ENCODE measurements at places on chromosomes 4 and X.
A peak's percentile ranks its signal among the peaks of the same experiment; 100 is the strongest.

GRCh38 chr4:78774417-78774816, 1.7 kb upstream of the BMP2K start:
- no peak for DNase-seq

GRCh38 chr4:15755321-15756155, 22.6 kb upstream of the CD38 start:
- DNase-seq = no peak

GRCh38 chr4:41177016-41177415, 37.3 kb downstream of the APBB2 start:
- DNase-seq = peak; percentile 20

DNA sequence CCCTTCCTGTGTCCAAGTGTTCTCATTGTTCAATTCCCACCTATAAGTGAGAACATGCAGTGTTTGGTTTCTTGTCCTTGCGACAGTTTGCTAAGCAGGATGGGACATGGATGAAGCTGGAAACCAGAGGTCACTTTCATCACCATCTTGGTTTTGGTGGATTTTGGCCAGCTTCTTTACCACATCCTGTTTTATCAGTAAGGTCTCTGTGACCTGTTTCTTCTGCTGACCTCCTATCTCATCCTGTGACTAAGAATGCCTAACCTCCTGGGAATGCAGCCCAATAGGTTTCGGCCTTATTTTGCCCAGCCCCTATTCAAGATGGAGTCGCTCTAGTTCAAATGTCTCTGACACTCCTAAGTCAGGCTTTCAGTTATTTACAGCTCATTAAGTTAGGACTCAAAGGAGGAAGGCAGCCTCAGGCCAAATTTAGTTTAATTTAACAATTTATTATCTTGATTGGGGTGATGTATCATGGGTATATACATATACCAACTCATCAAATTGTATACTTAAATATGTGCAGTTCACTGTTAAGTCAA, 169.9 kb upstream of the NDP start:
- no peak for DNase-seq

GRCh38 chr4:56530269-56531148, 24.9 kb downstream of the ARL9 start:
- DNase-seq = peak; percentile 71

GRCh38 chrX:47611926-47612325, 7.7 kb downstream of the SYN1 start:
- no peak for DNase-seq

DNA sequence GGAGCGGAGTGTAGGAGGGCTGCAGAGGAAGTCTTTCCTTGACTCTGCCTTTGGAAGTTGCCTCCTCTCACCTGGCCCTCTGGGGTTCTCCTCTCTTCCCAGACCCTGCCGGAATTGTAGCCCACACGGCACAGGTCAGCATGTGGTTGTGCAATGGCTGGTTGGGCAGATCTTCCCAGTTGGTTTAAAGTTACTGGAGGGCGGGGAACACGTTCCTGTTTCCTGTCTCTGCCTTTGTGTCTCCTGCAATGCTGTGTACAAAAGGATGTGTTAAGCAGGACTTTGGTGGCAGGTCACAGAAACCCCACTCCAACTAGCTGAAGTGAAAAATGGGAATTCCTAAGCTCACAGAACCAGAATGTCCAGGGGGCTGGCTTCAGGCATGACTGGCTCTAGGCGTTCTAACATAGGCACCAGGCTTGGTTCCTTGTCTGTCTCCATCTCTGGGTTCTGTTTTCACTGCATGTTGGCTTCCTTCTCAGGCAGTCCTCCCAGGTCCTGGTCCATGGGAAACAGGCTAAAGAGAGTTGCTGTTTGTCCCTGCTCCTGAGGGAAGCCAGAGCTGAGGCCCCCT, 19.9 kb downstream of the SORCS2 start:
- DNase-seq = no peak

GRCh38 chr4:78439328-78439727, 112.2 kb upstream of the ANXA3 start:
- DNase-seq = no peak

GRCh38 chrX:154308108-154308946, 12.7 kb downstream of the TKTL1 start:
- peak; percentile 38 for DNase-seq

DNA sequence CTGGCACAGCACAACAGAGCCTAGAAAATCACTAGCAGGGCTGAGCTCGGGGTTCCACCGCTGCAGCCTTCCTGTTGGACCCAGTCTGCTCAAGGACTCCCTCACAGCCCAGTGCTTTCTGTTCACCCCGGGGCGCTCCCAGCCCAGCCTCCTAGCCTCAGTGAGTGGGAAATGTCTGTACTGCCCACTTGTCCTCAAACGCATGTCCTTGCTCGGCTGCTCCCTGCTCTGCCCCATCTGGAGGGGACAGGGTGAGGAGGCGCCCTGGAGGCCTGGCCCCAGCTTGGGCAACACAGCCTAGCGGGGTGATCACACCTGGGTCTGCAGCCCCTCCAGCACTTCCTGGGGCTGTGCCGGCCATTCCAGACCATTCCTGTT, 11.9 kb upstream of the CCNQ start:
- no peak for DNase-seq

DNA sequence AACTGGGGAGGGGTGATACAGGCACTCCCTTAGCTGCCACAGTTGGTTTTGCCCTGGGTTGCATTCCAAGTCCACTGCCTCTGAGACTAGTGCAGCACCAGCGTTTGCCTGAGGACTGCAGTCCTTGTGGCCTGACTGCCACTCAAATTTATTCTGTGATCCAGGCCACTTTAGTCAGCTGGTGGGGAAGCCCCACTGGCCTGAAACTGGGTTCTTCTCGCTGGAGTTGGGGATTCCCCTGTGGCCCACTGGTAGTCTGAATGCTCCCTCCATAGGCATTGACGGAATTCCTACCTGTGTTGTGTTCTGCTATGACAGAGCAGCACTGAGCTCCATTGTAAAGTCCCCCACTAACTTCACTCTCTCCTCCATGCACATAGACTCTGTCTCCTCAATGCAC, 63.8 kb downstream of the PTPN13 start:
- no peak for DNase-seq

DNA sequence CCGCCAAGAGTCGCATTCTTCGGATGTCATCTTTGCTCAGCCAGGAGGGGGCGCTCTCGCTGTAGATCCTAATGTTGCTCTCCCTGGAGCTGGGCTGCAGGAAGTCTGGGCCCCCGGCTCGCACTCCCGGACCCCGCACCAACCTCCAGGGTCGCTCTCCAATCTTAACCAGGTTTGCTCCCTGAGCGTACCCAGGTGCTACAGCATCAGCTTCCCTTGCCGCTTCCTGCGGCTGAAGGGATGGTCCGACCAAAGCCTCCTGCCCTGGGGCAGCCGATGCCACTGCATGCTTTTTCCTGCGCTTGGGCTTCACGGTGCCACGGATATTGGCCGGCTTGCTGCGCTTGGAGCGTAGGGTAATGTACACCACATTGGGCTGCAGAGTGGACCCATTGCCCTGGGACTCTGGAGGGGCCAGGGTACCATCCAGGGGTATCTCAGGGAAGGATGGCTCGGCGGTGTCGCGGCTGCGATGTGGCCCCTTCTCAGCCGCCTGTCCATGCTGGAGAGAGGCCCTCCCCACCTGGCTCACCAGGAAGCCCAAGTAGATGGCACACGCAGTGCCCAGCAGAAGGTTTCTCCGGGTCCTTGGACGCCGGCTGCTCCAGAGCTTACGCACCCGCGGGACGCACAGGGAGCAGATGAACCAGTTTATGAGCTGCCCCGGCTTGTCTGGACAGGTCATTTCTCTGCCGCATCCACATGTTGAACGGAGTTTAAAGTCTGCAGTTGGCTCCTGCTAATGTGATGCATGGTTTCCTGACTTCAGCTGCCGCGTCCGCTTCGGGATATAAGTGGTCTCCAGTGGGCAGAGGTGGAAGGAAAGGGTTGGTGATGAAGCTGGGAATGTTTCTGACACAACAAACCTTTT, 1.9 kb downstream of the GASK1B start:
- DNase-seq = no peak

DNA sequence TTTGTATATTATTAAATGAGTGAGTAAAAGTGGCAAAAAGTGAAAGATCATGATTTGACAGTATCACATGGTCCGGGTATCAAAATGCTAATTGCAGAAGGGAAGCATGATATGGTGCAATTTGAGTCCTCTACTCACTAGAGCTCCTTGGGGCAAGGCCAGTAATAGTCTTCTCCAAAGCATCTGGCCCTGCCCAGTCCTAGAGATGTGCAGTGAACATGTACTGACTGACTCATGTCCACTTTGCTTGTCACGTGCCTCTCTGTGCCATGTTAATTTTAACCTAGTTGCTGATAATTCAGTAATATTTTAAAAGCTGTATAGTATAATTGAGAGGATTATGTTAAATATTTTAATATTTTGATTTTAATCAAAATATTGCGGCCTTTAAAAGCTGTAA, 54.6 kb upstream of the TENM3 start:
- DNase-seq = no peak

GRCh38 chr4:48300004-48300403, 30.4 kb upstream of the TEC start:
- DNase-seq = no peak

Data from hindlimb muscle (tissue), 1 donor.